NCI-H774 (cell line): ENCODE measurements at places on chromosomes 7 and 10.

DNA sequence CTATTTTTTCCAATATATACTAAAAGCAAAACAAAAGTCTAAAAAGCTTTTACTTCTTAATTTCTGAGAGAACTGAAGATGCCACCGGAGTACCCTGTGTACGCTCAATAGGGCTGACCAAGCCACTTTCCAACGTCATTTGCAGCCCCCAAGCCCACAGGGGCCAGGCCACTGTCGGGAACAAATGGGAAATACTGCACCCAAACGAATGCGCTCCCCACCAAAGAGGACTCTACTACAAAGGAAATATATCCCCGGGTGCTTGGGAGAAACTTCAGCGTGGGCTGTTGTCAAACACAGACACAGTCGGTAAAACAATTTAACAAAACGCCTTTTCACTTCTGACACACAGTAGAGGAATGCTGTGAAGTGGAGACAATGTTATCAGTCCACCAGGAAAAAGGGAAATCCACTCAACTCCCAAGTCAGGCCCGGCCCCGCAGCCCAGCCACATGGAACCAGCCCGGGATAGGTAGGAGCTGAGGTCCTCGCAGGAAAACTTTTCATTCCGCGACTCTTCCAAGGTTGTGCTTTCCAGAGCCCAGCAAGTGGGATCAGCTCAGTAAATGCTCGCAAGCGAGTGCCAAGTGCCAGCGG is 1.4 kb downstream of the PARD3 start:
- no peak for DNase-seq

GRCh38 chr7:48144291-48144768 is 26.9 kb upstream of the ABCA13 start:
- peak; percentile 5 for DNase-seq

DNA sequence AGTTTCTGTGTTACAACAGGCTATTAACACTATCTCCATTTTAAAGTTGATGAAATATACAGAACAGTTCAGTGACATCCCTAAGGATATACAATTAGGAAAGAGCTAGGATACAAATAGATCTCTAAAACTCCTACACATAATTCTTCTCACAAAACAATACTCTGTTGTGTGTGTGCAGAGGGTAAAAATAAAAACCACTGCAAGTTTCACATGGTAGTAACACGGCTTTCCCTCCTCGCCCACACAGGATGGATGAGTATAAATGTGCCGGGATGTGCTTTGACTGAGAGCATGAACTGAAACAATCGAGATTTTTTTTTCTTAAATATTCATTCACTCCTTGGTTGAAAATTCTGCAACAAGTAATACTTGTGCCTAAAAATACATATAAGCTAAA is 131.5 kb upstream of the C1QL3 start:
- DNase-seq = no peak

DNA sequence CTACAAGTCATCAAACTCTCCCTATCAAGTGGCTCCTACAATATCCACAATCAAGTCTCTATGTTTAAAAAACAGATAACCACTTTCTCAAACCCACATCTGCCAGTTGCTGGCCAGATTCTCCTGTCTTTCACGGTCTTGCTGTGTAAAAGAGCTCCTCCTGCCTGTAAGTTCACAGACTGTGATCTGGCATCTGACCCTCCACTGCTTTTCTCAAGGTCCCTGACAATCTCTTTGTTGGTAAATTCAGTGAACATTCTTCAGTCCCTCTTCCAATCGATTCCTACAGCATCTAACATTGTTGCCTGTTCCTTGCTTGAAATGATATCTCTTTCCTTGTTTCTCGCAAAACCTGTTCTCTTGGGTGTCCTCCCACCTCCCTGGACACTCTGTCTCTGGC is 18.5 kb upstream of the LMOD2 start:
- no peak for DNase-seq

- DNase-seq = peak; percentile 41
Measured at GRCh38 chr10:43409385-43410109, 561 bp upstream of the HNRNPF start.

- DNase-seq = no peak
Measured at GRCh38 chr7:157409753-157410727, 73.2 kb downstream of the DNAJB6 start.

- DNase-seq = no peak
Measured at GRCh38 chr7:99392659-99393354, 15.6 kb downstream of the PDAP1 start.

DNA sequence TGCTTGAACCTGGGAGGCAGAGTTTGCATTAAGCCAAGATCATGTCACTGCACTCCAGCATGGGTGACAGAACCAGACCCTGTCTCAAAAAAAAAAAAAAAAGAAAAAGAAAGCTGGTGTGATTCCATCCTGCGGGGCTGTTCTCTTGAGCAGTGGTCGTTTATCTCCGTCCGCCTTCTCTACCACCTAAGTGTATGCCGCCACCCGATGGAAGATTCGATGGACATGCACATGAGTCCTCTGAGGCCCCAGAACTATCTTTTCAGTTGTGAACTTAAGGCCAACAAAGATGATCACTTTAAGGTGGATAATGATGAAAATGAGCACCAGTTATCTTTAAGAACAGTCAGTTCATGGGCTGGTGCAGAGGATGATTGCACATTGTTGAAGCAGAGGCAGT is 65.7 kb downstream of the ABRAXAS2 start:
- no peak for DNase-seq

GRCh38 chr10:30039567-30039966 is 19.8 kb downstream of the JCAD start:
- DNase-seq = no peak

DNA sequence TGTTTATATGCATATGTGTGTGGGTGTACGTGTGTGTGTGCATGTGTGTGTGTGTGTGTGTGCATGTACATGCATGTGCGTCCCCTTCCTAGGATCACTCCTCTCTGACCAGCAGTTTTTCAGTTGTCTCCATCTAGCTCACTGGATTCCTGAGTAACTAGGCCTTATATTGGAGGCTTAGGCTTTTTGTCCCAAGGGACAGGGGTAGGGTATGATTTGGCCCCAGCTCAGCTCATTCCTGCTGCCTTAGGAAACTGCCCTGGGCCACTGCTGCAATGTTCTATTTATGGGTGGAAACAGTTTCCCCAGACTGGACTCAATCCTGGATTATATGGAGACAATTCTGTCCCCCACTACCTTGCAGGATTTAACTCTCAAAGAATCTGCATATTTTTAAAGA is 68.8 kb upstream of the SDK1 start:
- no peak for DNase-seq

GRCh38 chr7:155846936-155847335 is 34.7 kb upstream of the SHH start:
- DNase-seq = no peak

- DNase-seq = no peak
Measured at GRCh38 chr10:27679369-27679912, 66.2 kb downstream of the MKX start.

DNA sequence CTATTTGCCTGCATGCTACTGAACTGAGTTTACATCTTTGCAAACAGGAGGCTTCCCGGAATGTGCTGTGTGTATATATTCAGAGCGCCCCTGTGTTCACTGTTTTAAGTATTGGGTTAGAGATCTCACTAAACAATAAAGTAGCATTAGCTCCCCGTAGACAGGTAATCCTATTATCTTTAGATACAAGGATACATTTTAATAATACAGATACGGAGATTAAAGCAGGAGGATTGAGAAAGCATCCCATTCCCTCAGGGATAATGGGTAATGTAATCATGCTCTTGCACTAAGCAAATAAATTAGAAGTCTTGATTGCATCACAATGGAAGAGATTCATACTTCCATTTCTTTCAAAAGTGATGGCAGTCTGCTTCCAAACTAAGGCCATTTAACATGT is 809.0 kb downstream of the NRG3 start:
- no peak for DNase-seq

DNA sequence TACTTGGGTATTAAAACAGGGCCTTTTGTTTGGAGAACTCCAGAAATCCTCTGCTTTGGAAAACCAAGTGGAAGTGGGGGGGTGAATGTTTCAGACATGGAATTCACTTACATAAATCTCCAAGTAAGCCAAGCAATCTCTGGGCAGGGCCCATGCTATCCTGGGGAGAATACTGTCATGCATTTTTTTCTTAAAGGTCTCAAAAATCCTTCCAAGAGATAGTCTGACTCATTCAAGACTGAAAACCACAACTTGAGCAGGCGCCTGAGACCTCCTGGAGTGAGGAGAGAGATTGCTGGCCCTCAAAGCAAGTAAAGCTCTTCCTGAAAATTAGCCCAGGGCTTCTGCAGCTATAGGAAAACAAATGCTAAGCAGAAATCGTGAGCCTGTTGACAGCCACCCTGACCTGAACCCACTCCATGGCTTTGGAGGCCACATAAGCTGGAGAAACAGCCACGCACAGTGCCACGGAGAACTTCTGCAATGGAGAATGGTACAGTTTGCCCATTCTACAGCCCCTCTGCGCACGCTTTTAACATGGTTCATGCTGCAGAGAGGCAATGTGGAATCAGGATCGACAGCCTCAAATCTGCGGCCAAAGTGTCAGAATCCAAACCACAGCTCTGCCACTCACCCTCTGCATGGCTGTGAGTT is 203.1 kb upstream of the AUTS2 start:
- no peak for DNase-seq

GRCh38 chr7:117673839-117674238 is 194.0 kb downstream of the CFTR start:
- DNase-seq = peak; percentile 51

GRCh38 chr7:27161214-27161720 is 4.1 kb downstream of the HOXA9 start:
- DNase-seq = no peak

GRCh38 chr7:93043385-93043985 is 74.3 kb downstream of the SAMD9 start:
- DNase-seq = no peak

- DNase-seq = no peak
Measured at GRCh38 chr10:93259126-93259525, 185.4 kb downstream of the CYP26A1 start.

GRCh38 chr7:44608916-44609648 is 2.7 kb downstream of the OGDH start:
- DNase-seq = no peak

GRCh38 chr10:127149501-127150081 is 46.8 kb downstream of the INSYN2A start:
- DNase-seq = no peak

DNA sequence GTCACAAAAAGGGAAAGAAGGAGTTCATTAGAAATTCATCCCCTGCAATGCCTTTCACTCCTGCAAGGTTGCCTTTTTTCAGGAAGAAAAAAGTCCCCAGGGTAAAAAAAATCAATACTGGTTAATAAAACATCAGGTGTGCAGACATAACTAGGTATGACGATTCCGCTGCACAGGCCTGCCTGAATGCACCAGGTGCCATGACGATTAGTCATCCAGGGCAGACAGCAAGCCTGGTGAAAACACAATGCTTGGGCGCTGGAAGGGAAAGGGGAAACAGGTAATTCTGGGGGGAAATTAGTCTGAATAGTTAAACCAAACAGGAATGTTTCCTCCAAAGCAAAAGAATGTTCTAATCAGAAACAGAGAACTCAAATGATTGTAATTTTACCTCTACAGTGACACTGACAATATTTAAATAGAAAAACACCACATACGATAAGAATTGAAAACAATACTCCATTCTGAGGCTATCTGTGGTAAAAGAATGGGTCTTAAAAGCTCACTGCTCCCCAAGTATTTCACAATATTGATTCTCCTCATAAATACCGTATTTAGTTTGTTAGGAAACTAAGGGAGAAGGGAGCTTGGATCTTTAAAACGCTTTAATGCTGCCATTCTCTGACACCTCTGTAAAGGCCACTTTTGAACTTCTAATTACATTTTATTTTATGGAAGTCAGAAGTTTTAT is 45.2 kb downstream of the VPS41 start:
- DNase-seq = peak; percentile 75

DNA sequence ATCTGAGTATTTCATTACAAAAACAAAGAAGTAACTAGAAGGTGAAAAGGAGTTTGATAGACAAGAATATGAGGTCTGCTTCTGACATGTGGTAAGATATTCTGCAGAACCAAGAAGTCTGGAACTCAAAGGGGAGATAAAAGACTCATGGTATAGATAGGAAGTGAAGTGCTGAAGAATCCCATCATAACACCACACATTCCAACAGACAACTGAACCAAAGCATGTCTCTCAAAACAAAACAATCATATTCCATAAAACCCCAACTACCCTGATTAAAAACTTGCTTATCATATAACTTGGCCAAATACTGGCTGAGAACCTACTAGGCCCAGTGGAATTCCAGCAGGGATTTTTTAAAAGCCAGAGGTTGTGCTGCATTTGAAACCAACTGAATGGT is 178.7 kb downstream of the JAZF1 start:
- DNase-seq = no peak

DNA sequence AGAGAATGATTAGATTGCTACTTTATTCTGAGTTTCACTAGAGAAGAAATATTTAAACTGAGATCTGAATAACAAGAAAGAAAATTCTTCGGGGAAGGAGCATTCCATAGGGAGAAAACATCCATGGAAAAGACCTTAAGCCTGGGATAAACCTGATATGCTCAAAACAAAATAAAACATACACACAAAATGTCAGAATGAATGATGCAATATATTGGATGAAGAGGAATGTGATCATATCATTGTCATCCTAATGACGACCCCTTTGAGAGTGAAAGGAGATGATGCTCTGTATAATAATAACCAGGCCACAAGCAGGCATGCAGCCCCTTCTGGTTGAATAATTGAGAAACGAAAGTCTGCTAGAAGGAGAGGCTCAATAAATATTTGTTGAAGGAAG is 882.4 kb downstream of the NRG3 start:
- DNase-seq = no peak

GRCh38 chr7:134016223-134016941 is 110.8 kb upstream of the LRGUK start:
- DNase-seq = peak; percentile 13

DNA sequence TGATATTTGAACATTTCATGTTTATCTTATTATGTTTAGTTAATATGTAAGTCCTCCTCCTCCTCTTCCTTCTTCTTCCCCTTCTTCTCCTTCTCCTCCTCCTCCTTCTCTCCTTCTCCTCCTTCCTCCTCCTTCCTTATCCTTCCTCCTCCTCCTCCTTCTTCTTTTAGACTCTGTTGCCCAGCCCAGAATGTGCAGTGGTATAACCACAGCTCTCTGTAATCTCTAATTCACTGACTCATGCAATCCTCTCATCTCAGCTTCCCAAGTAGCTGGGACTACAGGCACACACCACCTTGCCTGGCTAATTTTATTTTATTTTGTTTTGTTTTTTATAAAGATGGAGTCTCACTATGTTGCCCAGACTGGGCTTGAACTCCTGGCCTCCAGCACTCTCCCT is 83.4 kb upstream of the ODAD2 start:
- no peak for DNase-seq

GRCh38 chr10:1774796-1775195 is 37.5 kb upstream of the ADARB2 start:
- no peak for DNase-seq

GRCh38 chr10:80203835-80204676 is 1.3 kb downstream of the ANXA11 start:
- DNase-seq = no peak
